ENCODE measurements at places on chromosomes 16 and 17.

DNA sequence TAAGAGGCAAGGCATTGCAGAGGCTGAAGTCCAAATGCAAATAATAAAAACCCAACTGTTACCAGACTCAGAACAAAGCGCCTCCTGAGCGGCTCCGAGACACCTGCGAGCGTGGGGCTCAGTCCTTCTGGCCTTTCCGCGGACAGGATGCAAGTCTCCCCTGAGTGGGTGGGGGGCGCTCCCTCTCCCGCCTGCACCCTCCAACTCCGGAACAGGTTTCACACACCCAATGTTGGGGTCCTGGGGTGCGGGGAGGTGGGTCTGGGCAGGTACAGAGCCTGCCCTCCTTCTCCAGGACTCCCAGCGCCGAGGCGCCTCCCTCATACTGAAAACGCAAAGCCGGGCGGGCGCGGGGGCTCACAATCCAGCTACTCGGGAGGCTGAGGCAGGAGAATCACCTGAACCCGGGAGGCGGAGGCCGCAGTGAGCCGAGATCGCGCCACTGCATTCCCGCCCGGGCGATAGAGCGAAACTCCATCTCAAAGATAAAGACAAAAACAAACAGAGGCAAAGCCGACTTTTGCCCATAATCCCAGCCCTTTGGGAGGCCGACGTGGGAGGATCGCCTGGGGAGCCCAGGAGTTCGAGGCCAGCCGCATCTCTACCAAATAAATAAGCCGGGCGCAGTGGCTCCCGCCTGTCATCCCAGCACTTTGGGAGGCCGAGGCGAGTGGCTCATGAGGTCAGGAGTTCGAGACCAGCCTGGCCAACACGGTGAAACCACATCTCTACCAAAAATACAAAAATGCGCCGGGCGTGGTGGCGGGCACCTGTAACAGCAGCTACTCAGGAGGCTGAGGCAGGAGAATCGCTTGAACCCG, 893 bp downstream of the GINS2 start:
- DNase-seq: no peak

DNA sequence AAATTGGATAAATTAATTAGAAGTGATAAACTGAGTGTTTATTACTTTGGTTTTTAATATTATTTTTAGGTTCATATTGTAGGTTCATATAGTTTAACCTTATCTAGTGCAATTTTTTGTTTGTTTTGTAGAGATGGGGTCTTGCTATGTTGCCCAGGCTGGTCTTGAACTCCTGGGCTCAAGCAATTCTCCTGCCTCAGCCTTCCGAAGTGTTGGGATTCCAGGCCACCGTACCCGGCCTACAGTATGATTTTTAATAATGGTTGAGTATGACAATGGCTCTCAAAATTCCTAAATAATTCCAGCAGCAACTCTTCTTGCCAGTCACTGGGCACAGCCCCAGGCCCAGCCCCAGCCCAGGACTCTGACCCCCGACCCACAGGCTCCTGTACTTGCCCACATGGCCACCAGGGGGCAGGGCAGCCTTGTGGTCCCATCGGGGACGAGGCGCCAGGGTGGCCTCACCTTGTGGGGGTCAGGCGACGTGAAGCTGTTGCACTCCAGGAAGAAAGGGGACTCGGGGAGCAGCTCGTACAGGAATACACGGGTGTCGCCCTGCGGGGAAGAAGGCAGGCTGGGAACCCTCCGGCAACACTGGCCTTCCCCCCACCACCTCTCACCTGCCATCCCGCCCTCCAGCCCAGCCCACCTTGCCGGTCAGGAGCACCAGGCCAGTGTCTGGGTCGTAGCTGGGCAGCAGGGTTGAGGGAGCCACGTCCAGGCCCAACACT, 7.9 kb upstream of the PAM16 start:
- DNase-seq: no peak

DNA sequence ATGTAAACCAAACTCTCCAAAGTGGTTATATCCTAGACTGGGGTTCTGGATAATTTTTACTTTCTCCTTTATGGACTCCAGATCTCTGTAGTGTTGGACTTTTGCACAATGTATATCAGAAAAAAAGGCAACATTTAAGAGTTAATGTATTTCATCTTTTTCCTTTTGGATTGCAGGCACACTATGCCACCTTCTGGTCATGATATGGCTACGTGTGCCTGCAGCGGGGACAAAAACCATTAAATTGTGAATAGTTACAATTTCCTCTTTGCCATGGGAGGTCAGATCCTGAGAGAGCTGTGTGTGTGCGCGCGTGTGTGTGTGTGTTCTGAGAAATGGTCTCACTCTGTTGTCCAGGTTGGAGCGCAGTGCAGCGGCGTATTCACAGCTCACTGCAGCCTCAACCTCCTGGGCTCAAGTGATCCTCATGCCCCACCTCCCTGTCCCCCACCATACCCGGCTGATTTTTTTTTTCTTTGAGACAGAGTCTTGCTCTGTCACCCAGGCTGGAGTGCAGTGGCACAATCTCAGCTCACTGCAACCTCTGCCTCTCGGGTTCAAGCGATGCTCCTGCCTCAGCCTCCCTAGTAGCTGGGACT, 4.3 kb upstream of the SGF29 start:
- DNase-seq: peak; percentile 20

DNA sequence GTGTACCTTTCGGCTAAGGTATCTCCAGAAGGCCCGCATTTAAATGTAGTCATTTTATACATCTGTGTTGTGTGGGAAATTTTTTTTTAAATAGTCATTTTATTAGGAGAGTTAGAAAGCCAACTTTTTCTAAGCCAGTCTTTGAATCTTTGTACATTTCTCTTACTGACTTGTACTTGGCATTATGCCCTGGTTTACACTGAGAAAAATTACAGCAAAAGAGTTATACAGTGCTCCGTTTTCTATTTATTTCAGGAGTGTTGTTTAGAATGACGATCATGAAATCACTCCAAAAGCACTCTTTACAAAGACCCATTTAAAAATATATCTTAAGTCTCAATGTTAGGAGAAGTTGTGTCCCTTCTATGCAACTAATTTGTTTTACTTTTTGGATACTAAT, 91.8 kb downstream of the CYB561 start:
- DNase-seq: peak; percentile 36

- DNase-seq: no peak
Observed at GRCh38 chr16:27646806-27647205, 96.9 kb downstream of the KATNIP start.

Data from tongue (tissue), 3 donors.